ENCODE measurements at places on chromosomes 12 and 14.

DNA sequence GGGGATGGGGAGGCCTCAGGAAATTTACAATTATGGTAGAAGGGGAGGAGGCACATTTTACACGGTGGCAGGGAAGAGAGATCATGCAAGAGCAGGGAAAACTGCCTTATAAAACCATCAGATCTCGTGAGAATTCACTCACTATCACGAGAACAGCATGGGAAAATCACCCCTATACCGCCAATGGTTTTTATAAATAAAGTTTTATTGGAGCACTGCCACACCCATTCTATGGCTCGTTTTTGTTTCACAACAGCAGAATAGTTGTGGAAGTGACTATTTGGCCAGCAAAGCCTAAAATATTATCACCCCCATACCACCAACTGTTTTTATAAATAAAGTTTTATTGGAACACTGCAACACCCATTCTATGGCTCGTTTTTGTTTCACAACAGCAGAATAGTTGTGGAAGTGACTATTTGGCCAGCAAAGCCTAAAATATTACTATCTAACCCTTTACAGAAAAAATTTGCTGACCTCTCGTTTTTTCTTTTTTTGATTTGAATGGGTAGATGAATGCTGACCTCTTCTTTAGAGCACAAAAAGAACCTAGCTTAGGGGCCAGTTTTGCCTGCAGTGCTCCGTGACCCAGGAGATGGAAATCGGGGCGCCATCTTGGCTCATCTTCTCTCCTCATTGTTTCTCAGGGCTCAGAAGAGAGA is 77.3 kb upstream of the RIN3 start:
- DNase-seq: no peak

GRCh38 chr12:102685172-102685571 is 204.8 kb upstream of the IGF1 start:
- no peak for DNase-seq

- DNase-seq: no peak
These were observed 49.2 kb downstream of the SH2B3 start for GRCh38 chr12:111454716-111455447.

- no peak for DNase-seq
These were observed 1012.1 kb downstream of the BCL11B start for GRCh38 chr14:98259881-98260280.

GRCh38 chr14:72539661-72540315 is 354.1 kb downstream of the DPF3 start:
- DNase-seq: no peak

GRCh38 chr12:20588042-20588441 is 107.1 kb upstream of the SLCO1C1 start:
- DNase-seq: peak; percentile 17

GRCh38 chr12:68031174-68031573 is 41.9 kb downstream of the IFNG-AS1 start:
- no peak for DNase-seq

GRCh38 chr14:33805593-33805992 is 145.3 kb downstream of the EGLN3 start:
- DNase-seq: no peak

- DNase-seq: no peak
These were observed 79.9 kb upstream of the SSTR1 start for GRCh38 chr14:38127784-38128183.

GRCh38 chr12:26102953-26103352 is 21.9 kb downstream of the BHLHE41 start:
- DNase-seq: no peak

DNA sequence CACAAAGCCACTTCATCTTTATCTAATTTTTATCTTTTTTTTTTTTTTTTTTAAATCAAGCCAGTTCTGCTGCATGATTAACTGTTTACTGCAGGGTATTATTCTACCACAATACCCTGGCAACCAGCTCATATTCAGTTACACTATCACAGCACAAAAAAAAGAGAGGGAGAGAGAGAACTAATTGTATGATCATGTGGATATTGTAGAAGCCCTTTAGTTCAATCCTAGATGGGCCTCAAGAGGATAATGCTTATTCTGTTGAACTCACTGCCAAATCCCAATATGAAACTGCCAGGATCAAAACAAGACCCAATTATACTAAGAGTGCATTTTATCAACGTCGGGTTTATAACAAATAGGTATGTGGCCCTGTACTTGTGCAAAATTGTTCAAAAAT is 51.5 kb downstream of the MED13L start:
- DNase-seq: no peak

GRCh38 chr12:85951823-85952222 is 77.7 kb downstream of the NTS start:
- DNase-seq: no peak

GRCh38 chr12:85527192-85527591 is 247.2 kb downstream of the ALX1 start:
- no peak for DNase-seq

Measured in occipital lobe (tissue), 3 donors.